Bronchial epithelial cell (primary cell): ENCODE measurements at places on chromosomes 7 and 10. TPM values are rescaled to one million over a fixed set of nuclear protein-coding genes. Genes with fewer than 3 reads are reported as not detected.

The SPDYE6 gene
- total RNA-seq, result under 0.01 TPM in 1 of 2 replicates, not detected in the other

The OGDHL gene
- 0.26 TPM in 1 of 2 replicates, not detected in the other for total RNA-seq

The NYAP1 gene
- under 0.01 and 0.64 TPM in 2 replicates for total RNA-seq

The PDZD7 gene
- 0.13 and 0.26 TPM in 2 replicates for total RNA-seq

The XRCC2 gene
- 0.26 TPM in 2 replicates for total RNA-seq

The RTKN2 gene
- total RNA-seq, result 0.79 and 1.7 TPM in 2 replicates

The ASIC3 gene
- total RNA-seq, result under 0.01 and 0.26 TPM in 2 replicates

The CACNB2 gene
- total RNA-seq, result 0.13 TPM in 1 of 2 replicates, not detected in the other

The ANXA8 gene
- 79.4 and 176 TPM in 2 replicates for total RNA-seq

The ASB15 gene
- not detected in 2 replicates for total RNA-seq

The OPN4 gene
- not detected in 2 replicates for total RNA-seq

The FAM171A1 gene
- total RNA-seq, result 2.6 TPM in 2 replicates

The FAM13C gene
- total RNA-seq, result under 0.01 TPM in 1 of 2 replicates, not detected in the other

The TSC22D4 gene
- total RNA-seq, result 7.6 and 12.7 TPM in 2 replicates

The CHRM2 gene
- 0.26 TPM in 1 of 2 replicates, not detected in the other for total RNA-seq

The SLC29A4 gene
- total RNA-seq, result 8.3 and 9.5 TPM in 2 replicates

The SH2B2 gene
- 1.5 and 1.8 TPM in 2 replicates for total RNA-seq

The KLF14 gene
- under 0.01 TPM in 1 of 2 replicates, not detected in the other for total RNA-seq

The CASTOR2 gene
- 1.6 and 2.9 TPM in 2 replicates for total RNA-seq

The SAMD9 gene
- total RNA-seq, result 5.5 and 13.2 TPM in 2 replicates

The CC2D2B gene
- total RNA-seq, result not detected in 2 replicates

The PSMC2 gene
- 182 and 186 TPM in 2 replicates for total RNA-seq

The OR2A5 gene
- total RNA-seq, result not detected in 2 replicates

The PTPN12 gene
- total RNA-seq, result 25.0 and 48.4 TPM in 2 replicates

The CFTR gene
- total RNA-seq, result under 0.01 and 0.13 TPM in 2 replicates

The TAS2R41 gene
- not detected in 2 replicates for total RNA-seq

The ACTR1A gene
- total RNA-seq, result 53.2 and 79.6 TPM in 2 replicates

The C10orf67 gene
- 0.26 TPM in 1 of 2 replicates, not detected in the other for total RNA-seq

The SLC13A4 gene
- under 0.01 and 0.26 TPM in 2 replicates for total RNA-seq
